Activated T-helper 1 cell treated with anti-CD3 and anti-CD28 coated beads, Interleukin-12 subunit alpha, Interleukin-12 subunit beta, Interleukin-2, Interleukin-4 antibody, amounts not matched to agents 30 ng/mL and 10 ng/mL and 1 ng/mL, durations not matched to agents 14 hours and 24 hours and 36 hours (primary cell): ENCODE measurements at places on chromosomes 5 and 9.

GRCh38 chr5:2187156-2187555 lies 304.4 kb upstream of the IRX4 start:
- no peak for DNase-seq

- no peak for DNase-seq
Measured at GRCh38 chr9:35515766-35516165, 25.9 kb downstream of the RUSC2 start.

GRCh38 chr9:126704892-126705766 lies 91.4 kb downstream of the LMX1B start:
- peak; percentile 77 for DNase-seq

DNA sequence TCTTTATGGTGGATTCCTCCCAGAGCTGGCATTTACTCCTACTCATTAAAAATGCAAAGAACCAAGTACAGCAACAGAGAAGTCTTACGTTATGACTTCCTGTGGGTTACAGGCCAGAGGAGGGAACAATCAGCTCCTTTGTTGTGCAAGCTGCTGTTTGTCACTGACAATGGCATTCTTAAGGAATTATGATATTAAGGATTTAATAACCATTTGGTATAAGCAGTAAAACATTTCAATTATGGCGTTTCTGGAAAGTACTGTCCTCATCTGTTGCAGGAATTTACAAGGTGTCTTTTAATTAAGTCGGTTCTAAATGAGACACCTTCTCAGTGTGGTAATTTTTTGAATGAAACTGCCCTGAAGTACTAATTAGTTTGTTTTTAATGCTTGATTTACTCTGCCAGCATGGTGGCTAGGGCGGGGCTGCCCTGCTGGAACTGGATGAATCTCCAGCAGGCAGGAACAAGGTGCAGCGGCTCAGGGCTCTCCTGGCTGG lies 49.1 kb upstream of the VDAC1 start:
- DNase-seq: no peak

- DNase-seq: no peak
Measured at GRCh38 chr9:38039090-38039906, 29.7 kb downstream of the SHB start.

GRCh38 chr5:56326770-56327169 lies 93.6 kb upstream of the ANKRD55 start:
- no peak for DNase-seq

GRCh38 chr5:117230375-117230774 lies 655.8 kb upstream of the SEMA6A start:
- no peak for DNase-seq

DNA sequence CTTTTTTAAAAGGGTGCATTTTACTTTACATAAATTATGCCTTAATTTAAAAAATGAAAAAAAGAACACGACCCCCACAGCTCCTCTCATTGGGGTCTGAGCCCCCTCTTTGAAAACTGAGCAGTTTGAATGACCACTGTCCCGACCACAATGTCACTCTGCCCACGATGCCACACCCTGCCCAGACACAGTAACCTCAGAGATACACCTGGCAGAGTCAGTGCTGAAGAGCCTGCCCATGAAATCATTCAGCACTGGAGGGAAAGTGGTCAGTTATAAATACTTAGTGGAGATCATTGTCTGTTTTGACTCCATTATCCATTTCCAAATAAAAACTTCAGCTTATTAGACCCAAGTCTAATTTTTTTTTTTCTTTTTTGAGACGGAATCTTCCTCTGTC lies 49.3 kb downstream of the DNAJC21 start:
- DNase-seq: no peak

GRCh38 chr5:10761933-10762775 lies 1.1 kb upstream of the DAP start:
- no peak for DNase-seq
